Prostate gland (tissue), 2 donors: ENCODE measurements at places on chromosomes 3 and 15. TPM values are rescaled to one million over a fixed set of nuclear protein-coding genes. Genes with fewer than 3 reads are reported as not detected.

The ZIC4 gene
- total RNA-seq, result not detected

DNA sequence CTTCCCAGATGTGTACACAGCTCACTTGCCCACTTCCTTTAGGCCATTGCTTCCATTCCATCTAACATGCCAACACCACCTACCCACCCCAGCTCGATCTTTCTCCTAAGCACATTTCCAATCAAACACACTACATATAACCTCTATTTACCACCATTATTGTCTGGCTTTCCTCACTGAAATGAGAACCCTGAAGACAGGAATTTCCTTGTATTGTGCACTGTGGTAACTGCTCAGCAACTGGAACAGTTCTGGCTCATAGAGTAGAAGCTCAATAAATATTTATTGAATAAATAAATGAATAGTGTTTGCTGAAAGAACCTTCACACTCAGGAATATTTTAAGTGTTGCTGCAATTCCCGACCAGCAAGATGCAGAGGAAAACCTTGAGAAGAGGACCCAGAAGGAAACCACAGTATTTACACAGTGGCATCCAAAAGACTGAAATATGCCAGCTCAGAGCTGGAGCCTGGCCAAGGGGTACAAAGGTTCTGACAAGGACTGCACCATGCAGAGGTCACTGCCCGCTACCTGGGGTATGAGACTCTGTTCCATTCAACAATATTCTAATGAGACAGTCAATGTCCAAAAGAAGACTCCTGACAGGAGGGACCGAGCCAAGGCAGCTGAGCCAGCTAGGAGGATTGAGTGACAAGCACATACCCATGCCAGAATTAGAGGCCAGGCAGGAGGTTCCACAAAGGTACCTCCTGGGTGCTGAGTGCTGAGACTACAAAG is 168.8 kb downstream of the NUP210 start:
- no peaks in the 10 kb centered on the region for H3K36me3 ChIP-seq
- H3K4me3 ChIP-seq, result no peak overlapping the region
- peaks cover 2% of the 10 kb centered on the region for H3K27me3 ChIP-seq
- DNase-seq, result no peak
- H3K27ac ChIP-seq, result no peak overlapping the region

GRCh38 chr15:62564886-62565633 is 400.0 kb upstream of the C2CD4B start:
- H3K27ac ChIP-seq, result no peak overlapping the region
- DNase-seq, result no peak
- no peaks in the 10 kb centered on the region for H3K4me1 ChIP-seq
- H3K4me3 ChIP-seq, result no peak overlapping the region

GRCh38 chr3:60215946-60216345 is 1035.3 kb downstream of the FHIT start:
- no peaks in the 10 kb centered on the region for H3K4me1 ChIP-seq
- no peaks in the 10 kb centered on the region for H3K27me3 ChIP-seq
- DNase-seq, result no peak
- H3K4me3 ChIP-seq, result no peak overlapping the region
- no peaks in the 10 kb centered on the region for H3K36me3 ChIP-seq
- H3K27ac ChIP-seq, result no peak overlapping the region

DNA sequence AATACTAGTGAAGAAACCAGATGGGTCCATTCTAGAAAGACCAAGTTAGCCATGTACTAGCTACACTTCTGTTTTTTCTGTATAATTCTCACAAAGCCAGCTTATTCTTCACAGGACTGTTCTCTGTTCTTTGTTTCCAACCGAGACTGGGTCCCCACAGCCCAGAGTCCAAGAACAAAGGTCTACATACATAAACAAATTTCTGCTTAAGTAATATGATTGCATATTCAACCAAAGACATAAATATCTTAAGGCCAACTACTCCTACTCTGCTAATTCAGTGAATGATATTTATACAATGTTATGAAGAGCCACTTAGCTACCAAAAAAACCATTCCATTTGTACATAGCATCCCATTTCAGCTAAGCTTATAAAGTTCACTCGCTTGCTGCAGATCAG is 299.8 kb upstream of the CCDC54 start:
- no peak for DNase-seq
- H3K27me3 ChIP-seq, result no peaks in the 10 kb centered on the region
- H3K4me3 ChIP-seq, result no peak overlapping the region
- no peaks in the 10 kb centered on the region for H3K36me3 ChIP-seq
- no peaks in the 10 kb centered on the region for H3K4me1 ChIP-seq
- H3K27ac ChIP-seq, result no peak overlapping the region
